T47D (cell line): ENCODE measurements at places on chromosomes 13 and 19.

DNA sequence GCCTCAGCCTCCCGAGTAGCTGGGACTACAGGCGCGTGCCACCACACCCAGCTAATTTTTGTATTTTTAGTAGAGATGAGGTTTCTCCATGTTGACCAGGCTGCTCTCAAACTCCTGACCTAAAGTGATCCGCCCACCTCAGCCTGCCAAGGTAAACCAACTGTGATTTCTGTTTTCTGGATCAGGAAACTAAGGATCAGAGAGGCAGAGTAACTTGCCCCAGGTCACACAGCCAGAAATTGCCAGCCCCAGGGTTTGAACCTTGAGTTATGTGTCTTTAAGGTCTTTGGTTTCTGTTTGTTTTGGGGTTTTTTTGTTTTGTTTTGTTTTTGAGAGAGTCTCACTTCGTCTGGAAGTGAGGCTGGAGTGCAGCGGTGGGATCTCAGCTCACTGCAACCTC is 4.2 kb upstream of the PLIN3 start:
- DNase-seq = no peak

- no peak for DNase-seq
Observed at GRCh38 chr19:7421941-7422744, 66.7 kb downstream of the PEX11G start.

GRCh38 chr19:4933528-4933927 is 24.2 kb downstream of the UHRF1 start:
- DNase-seq = no peak

DNA sequence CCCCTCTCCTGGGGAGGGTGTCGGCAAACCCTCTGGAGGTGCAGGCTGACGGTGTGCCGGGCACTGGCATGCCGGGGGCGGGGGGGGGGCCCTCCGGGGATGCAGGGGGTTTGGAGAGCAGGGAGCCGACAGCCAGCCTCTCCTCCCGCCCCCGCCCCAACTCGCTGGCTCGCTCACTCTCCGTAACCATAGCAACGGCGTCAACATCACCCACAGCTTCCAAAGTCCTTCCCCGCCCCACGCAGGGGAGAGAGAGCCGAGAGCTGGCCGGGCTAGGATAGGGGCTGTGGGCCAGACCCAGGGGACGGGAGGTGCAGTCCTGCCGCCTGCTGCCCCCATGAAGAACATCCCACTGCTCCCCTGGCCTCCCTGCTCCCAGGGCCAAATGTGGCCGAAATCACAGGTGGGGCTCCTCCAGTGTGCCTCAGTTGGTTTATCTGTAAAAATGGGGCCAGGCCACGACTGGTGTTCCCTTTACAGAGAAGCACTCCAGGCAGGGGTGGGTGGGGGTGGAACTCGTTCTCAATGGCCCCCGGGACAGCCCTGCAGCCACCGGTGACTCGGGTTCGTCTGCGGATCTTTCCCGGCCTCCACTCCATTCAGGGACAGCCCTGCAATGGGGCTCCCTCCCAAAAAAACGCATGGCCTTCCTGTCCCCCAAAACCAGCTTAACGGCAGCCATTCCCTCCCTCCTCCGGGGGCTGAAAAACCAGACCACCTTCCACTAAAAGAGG is 3.2 kb downstream of the KLF16 start:
- DNase-seq = no peak

GRCh38 chr13:112674412-112675365 is 15.1 kb upstream of the ATP11A start:
- no peak for DNase-seq

GRCh38 chr13:51456510-51456909 is 3.7 kb upstream of the INTS6 start:
- no peak for DNase-seq

GRCh38 chr13:27401210-27401609 is 23.2 kb upstream of the GTF3A start:
- DNase-seq = no peak

DNA sequence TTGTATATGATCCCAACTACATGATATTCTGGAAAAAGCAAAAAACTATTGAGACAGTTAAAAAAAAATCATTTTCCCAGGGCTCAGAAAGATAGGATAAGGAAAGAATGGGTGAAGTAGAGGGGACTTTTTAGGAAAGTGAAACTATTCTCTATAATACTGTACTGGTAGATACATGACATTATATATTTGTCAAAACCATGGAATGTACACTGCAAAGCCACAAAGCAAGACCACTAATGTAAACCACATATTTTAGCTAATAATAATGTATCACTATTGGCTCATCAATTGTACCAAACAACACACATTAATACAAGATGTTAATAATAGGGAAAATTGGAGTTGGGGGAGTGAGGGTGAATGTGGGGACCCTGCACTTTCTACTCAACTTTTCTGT is 182.6 kb downstream of the EFNB2 start:
- DNase-seq = no peak

GRCh38 chr13:114046431-114046975 is 72.6 kb upstream of the C13orf46 start:
- DNase-seq = peak; percentile 54

GRCh38 chr13:107351305-107351704 is 783.4 kb upstream of the ARGLU1 start:
- no peak for DNase-seq

DNA sequence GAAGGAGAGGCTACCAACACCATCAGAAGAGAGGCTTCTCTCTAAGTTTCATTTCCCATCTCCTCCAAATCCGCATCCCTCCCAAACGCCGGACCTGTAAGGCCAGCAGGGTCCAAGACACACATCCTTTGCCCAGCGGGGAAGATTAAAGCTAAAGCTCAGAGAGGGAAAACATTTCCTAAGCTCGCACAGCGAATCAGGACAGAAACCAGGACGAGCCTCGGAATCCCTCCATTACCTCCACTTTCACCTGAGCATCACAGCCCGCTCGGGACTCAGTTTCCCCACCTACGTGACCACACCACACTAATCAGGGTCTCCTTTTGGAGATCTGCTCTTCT is 711 bp upstream of the FOSB start:
- no peak for DNase-seq

GRCh38 chr13:99450416-99450815 is 50.9 kb upstream of the TM9SF2 start:
- DNase-seq = no peak

DNA sequence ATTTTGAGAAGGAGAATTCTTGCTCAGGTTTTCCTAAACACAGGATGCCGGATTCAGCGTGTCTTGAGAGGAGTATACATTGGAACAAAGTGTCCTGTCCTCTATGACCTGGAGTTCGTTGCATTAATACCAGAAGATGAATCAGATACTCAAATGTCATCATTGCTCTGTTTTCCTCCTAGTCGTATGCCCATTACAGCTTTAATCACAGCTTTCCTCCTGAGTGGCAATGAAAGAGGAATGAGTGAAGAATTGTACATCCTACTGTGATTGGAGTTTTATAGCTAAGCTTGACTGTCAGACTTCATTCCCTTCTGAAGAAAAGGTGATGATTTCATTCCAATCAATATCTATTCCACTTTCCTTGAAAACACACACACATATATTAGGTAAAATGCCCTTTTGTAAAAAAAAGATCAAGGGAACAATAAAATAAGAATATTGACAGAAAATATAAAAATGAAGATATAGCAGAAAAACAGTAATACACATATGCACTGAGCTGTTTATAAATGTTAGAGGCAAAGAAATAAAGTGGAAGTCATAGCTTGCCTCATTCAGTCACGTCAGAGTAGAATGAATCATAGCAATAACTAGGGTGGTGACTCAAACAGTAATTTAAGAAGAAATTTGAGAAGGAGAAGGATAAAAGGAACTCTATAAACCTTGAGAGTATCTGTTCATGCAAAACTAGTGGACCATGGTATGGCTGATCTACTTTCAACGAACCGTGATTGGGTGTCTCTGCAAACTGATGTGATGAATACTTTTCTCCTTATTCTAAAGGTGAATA is 501.5 kb downstream of the SUCLA2 start:
- no peak for DNase-seq

DNA sequence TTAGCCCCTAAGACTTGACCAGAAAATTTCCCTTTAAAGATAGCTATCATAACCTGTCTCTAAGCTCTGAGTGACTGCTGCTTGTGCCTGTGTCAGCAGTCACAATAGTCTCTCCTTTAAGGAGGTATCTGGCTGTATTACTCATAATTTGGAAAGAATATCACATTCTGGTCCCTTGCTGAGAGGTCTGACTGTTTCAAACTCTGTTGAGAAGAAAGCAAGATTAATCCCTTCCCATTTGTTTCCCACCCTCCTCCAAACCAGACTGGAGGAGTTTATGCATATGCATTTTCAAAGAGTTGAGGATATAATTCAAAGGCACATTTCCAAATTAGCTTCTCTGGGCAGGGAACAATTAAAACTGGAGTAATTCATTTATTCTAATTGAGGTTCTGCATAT is 2.3 kb downstream of the HTR2A start:
- DNase-seq = no peak

- DNase-seq = peak; percentile 27
Observed at GRCh38 chr19:20660473-20661140, 764 bp downstream of the ZNF626 start.

DNA sequence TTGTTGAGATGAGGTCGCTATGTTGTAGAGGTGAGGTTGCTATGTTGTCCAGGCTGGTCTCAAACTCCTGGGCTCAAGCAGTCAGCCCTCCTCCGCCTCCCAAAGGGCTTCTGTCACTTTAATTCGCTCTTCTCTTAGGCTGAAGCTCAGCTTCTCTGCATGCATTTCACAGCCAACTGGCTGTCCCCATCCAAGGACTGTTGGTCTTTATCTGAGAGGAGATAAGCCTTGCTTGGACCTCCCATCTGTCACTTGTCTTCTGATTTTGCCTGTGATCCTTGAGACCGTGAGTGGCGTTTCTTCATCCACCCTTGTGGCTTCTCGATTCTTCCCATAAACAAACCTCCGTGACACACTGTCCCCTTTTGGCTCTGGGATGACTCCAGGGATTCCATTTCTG is 24.4 kb downstream of the CERS1 start:
- DNase-seq = no peak

- DNase-seq = no peak
Observed at GRCh38 chr19:5789886-5790558, 941 bp downstream of the DUS3L start.

DNA sequence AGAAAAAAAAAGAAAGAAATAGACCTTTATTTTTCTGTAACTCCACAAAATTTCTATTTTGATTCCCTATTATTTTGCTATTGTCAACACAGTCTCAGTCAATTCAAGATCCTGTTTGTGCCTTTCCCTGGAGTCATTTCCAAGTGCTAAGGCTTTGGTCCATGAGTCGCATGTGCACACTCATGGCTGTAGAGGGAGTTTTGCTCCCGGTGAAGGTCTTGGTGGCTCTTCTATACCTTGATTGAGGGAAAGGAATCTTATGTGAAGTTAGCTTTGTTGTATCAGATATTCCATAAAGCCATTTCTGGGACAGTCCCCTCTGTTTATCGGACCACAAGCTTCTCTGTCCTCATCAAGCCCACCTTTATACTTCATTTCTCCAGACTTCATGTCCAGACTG is 58.7 kb upstream of the ALOX5AP start:
- peak; percentile 67 for DNase-seq

DNA sequence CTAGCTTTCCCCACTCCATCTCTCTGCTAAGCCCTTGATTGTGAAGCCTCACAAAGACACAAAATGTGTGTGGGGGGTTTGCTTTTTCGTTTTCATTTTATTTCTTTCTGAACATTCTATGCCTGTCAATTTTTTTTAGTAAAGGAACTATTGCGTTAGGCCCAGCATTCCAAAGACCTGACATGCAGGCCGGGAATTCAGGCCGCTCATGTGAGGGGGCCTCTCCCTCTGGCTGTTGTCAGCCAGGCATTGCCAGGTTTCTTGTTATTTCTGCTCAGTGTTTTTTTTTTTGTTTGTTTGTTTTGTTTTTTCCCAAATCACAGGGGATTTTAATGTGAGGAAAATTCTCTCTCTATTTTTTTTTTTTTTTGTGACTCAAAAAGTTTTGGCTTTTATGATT is 10.3 kb upstream of the MEDAG start:
- DNase-seq = no peak

GRCh38 chr13:30042272-30042671 is 191.9 kb upstream of the UBL3 start:
- DNase-seq = no peak

- DNase-seq = no peak
Observed at GRCh38 chr19:43224855-43225253, 19.4 kb upstream of the PSG4 start.

GRCh38 chr13:75170311-75170710 is 311.7 kb downstream of the TBC1D4 start:
- no peak for DNase-seq

- DNase-seq = no peak
Observed at GRCh38 chr19:16266586-16266942, 58.1 kb upstream of the KLF2 start.

DNA sequence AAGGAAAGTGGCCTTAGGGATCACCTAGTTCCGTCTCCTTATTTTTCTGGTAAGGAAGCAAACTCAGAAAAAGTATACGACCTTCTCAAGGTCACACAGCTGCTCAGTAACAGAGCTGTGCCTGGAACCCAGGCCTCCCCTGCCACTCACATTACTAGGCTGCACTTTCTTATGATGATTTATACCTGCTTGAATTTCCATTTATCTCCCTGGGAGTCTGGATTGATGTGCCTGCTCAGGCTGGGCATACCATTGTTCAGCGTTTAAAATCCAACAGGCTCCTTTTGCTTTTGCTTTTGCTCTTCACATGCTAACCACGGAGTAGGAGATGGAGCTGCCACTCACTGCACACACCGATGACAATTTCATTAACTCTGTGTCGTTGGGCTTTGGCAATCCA is 241.0 kb downstream of the OLFM4 start:
- no peak for DNase-seq

- no peak for DNase-seq
Observed at GRCh38 chr13:51794964-51795363, 9.0 kb downstream of the DHRS12 start.

DNA sequence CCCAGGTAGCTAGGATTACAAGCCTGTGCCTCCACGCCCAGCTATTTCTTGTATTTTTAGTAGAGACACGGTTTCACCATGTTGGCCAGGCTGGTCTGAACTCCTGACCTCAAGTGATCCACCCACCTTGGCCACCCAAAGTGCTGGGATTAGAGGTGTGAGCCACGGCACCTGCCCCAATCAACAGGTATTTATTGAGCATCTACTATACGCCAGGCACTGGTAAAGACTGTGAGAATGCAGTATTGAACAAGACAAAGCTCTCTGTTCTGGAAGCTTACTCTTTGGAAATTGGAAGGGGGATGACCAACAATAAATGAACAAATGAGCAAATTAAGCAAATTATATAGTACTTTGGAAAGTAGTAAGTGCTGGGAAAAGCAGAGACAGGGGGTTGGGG is 21.4 kb upstream of the ERCC1 start:
- DNase-seq = no peak

GRCh38 chr19:32219392-32219791 is 126.0 kb upstream of the ZNF507 start:
- DNase-seq = no peak
